ENCODE measurements at places on chromosomes 2 and 18.
A peak's percentile ranks its signal among the peaks of the same experiment; 100 is the strongest.

- DNase-seq: no peak
Observed at GRCh38 chr2:102620332-102620731, 979 bp downstream of the SLC9A2 start.

DNA sequence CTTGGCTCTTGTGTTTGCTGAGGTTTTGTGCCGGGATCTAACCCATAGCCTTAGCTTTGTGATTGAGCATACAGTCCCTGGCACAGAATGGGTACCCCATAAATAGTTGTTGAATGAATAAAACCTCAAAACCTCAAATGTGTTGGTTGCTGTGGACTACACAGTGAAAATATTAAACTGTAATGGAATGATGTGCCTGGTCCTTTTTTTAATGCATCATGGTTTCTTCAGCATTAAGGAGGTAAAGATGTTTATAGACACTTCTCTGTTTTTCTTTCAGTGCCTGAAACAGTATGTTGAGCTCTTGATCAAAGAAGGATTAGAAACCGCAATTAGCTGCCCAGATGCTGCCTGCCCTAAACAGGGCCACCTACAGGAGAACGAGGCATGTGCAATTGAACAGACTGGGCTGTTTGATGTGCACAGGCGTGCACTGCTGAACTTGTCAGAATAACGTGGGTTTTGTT lies 97.0 kb downstream of the RNF144A start:
- DNase-seq: peak; percentile 22

DNA sequence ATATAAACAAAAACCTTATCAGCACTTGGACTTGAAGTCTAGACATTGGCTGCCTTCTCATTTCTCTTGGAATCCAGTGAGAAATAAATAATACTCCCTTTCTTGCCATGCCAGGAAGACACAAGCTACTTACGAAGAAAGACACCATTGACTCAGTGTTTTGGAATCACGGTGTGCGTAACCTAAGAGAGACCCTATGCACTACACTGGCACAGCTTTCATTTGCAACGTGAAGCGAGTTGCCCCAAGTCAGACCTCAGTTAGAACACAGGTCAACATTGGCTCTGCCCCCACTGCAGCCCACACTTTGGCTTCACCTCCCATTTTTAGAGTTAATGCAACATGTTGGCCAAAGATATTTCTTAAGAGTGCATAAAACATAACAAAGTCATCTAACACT lies 54.2 kb downstream of the PIEZO2 start:
- DNase-seq: no peak

GRCh38 chr2:58182527-58182926 lies 58.6 kb downstream of the FANCL start:
- DNase-seq: no peak

GRCh38 chr2:147051248-147051647 lies 793.6 kb upstream of the ACVR2A start:
- no peak for DNase-seq

All from SK-N-DZ (cell line).